ENCODE measurements at places on chromosomes 3 and 15. TPM values are rescaled to one million over a fixed set of nuclear protein-coding genes. Genes with fewer than 3 reads are reported as not detected.

Gene GOLGA8G
- total RNA-seq: not detected

Gene KLF15
- total RNA-seq: 2.6 TPM

Gene PLSCR2
- total RNA-seq: not detected

Gene SRGAP3
- 1.4 TPM for total RNA-seq

Gene SLC7A14
- total RNA-seq: 0.60 TPM

Data from smooth muscle cell of the coronary artery (primary cell).